Kasumi-1 (cell line): ENCODE measurements at places on chromosomes 1 and 21.

- no peak for DNase-seq
Observed at GRCh38 chr1:187477535-187477934, 648.8 kb downstream of the PLA2G4A start.

GRCh38 chr1:34619256-34619655, 135.6 kb upstream of the GJB5 start:
- no peak for DNase-seq

GRCh38 chr1:27615346-27616192, 11.6 kb upstream of the AHDC1 start:
- peak; percentile 13 for DNase-seq

- DNase-seq, result no peak
Observed at GRCh38 chr1:162019006-162019405, 4.7 kb downstream of the OLFML2B start.

DNA sequence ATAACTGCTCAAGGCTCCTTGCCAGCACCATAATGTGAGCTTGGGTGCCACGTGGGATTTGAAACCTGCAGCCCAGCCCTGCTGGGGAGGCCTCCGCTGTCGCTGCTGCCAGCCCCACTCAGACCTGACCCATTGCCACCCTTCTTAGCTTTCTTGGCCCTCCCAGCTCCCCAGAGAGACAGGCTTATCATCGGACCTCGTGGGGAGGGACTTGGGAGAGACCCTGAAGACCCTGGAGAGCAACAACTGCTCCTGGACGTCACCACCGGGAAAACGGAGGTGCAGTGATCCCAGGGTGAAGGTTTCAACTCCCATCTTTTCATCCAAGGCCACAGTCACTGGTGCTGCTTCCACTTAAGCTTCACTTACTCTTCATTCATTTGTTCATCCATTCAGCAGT, 596.1 kb downstream of the PTPRU start:
- DNase-seq, result no peak

GRCh38 chr1:56993475-56993874, 27.7 kb upstream of the C8B start:
- DNase-seq, result no peak

- DNase-seq, result peak; percentile 35
Observed at GRCh38 chr1:84689514-84690396, 506 bp downstream of the SSX2IP start.

DNA sequence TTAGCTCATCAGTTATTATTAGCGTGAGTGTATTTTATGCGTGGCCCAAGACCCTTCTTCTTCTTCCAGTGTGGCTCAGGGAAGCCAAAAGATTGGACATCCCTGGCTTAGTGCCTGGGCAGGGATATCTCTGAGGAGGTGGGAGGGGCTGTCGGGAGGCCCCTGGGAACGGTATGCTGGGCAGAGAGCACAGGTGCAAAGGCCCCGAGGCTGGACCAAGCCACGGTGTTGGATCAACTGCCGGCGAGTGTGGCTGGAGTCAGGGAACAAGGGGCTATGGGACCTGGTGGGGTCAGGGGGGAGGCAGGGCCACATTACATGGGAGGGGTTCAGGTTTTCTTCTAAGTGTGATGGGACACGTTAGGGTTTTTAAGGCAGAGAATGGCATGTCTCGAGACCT, 62.7 kb downstream of the FHAD1 start:
- DNase-seq, result no peak

- peak; percentile 13 for DNase-seq
Observed at GRCh38 chr1:198234520-198235251, 77.9 kb downstream of the NEK7 start.

- no peak for DNase-seq
Observed at GRCh38 chr1:21497466-21498061, 11.7 kb upstream of the ALPL start.

DNA sequence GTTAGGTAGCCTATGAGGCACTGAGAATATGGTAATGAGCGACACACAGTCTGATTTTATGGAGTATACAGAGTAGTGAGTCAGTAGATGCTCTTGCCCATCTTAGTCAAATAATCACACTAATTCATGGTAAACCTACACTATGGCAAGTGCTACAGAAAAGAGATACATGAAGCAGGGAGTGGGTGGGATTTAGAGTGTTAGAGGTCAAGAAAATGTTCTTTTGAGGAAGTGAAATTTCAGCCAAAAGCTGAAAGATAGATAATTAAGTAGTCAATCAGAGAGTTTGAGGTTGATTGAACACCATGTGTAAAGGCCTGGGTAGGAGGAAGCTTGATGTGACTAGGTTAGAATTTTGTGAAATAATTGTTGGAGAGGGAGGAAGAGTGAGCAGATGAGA, 14.7 kb downstream of the MDM4 start:
- no peak for DNase-seq

DNA sequence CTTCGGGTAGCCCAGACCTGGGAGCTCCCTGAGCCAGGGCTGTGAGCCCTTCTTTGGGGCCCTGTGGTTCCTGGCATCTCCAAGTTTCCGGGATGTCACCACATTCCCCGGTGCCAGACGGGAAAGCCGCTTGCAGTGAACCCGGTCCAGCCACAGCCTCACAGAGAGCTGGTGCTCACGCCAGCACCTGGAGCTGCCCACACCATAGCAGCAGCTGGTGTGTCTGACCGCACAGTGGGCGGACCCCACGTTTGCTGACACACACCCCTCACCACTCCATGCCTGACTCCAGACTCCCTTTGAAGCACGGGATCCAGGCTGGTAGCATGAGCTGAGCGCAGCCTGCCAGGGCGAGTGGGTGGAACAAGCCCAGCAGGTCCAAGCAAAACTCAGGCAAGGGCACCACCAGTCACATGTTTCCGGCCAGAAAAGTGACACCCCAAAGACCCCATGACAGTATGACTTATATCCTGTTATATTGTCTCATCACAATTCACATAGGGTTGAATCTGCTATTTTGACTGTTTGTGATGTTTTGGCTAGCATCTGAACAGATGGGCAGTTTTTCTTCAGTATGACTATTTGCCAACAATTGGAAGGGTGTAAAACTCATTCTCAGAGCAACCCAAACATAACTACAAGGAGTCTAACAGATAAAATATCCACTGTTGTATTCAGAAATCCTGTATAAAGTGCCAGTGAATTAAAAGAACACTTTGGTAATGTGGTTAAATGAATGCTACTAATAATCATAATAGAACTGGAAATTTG, 285.4 kb downstream of the SMYD3 start:
- no peak for DNase-seq

- DNase-seq, result peak; percentile 29
Observed at GRCh38 chr1:87642581-87643221, 314.0 kb downstream of the LMO4 start.

- no peak for DNase-seq
Observed at GRCh38 chr1:197066719-197067456, at the start of gene F13B. Gene F13B (minus strand): TSS chr1:197067260. CDS start chr1:197067223, 37 bp downstream.

GRCh38 chr1:2499986-2500596, 24.0 kb downstream of the PLCH2 start:
- no peak for DNase-seq
